ENCODE measurements at places on chromosomes 5 and 9. TPM values are rescaled to one million over a fixed set of nuclear protein-coding genes. Genes with fewer than 3 reads are reported as not detected.

GRCh38 chr5:172636279-172637050, 4.6 kb upstream of the NEURL1B start:
- peak; percentile 2 for DNase-seq

DNA sequence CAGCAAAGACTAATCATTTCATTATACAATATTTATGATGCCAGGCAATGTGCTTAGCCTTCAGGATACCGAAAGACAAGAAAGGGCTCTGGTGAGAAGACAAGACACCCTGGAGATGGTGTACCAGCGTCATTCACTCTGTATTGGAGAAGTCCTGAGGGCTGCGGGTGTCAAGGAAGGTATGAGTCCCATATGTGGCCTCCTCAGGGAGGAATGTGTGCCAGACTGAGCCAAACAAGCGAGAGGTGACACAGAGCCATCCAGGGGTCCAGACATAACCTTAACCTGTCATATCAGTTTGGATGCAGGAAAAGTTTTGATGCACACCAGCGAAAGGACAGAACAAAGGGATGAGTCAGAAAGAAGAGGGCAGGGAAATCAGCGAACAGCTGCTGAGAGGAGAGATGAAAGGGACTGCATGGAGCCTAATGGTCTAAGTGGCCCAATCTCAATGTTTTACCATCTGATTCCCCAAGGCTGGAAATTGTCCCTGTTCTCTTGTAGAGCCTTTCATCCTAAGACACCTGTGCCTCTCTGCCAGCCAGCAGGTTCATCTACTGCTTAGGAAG, 38.9 kb downstream of the ADRA1B start:
- no peak for DNase-seq

- DNase-seq, result no peak
Observed at GRCh38 chr5:179599973-179600372, 23.5 kb downstream of the HNRNPH1 start.

- DNase-seq, result no peak
Observed at GRCh38 chr9:80465556-80465955, 893.8 kb downstream of the TLE4 start.

GRCh38 chr5:174078416-174078815, 32.9 kb downstream of the NSG2 start:
- no peak for DNase-seq

DNA sequence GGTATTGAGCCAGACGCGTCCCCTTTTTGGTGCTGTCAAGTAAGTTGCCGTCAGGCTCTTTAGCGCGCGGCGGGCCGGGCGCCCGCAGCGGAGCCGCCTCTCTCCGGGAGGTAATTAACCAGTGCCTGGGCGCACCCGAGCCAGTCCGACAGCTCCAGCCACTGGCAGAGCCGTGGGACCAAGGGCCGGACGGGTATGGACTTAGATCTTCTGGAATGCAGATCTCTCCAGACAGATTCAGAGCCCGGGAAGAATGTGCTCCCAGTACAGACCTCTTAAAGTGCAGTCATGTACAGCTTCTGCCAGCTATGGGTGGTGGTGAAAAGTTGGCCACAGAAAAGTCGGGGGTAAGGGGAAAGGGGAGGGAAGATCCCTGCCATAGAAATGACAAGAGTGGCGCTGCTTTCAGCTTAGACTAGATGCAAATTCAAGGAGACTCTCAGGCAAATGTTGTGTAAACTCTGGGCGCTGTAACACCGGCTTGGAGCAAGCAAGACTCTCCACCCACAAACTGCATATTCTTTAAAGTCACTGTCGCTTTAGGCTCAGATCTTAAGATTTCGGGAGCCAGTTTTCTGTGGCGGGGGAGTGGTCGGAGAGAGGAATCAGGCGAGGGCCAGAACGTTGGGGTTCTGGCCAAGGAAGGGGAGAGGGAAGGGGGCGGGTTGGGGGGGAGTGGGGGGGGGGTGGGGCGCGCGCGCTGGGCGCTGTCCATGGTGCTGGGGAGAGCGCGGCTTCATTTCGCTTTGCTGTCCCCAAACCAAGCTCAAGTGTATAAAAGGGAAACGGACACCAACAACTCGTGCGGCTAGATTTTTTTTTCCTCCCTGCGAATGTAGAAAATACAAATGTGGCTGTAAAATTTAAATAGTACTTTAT, 29.2 kb downstream of the NR2F1 start:
- no peak for DNase-seq

DNA sequence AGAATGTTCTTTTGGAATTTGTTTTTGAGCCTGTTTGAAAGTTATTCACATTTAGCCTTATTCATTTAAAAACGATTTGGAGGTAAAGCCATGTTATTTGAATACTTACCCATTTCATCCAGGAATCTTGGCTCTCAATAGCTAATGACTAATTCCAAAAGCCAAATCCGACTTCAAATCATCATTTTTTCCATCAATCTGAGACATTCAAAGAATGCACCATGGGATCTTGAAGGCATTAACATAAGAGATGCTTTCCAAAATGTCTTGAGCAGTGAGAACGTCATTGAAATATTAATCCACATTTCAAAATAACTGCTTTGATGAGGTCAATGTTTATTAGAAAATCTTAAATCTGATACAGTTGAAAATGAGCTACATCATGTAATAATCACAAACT, 617.0 kb upstream of the RORB start:
- DNase-seq, result no peak

- DNase-seq, result no peak
Observed at GRCh38 chr5:10502130-10502529, 60.5 kb downstream of the ROPN1L start.

- DNase-seq, result no peak
Observed at GRCh38 chr5:14580398-14581034, 1.1 kb upstream of the OTULINL start.

GRCh38 chr9:131892902-131893500, 153.1 kb upstream of the RAPGEF1 start:
- no peak for DNase-seq

- DNase-seq, result no peak
Observed at GRCh38 chr5:56465769-56466135, 232.6 kb upstream of the ANKRD55 start.

DNA sequence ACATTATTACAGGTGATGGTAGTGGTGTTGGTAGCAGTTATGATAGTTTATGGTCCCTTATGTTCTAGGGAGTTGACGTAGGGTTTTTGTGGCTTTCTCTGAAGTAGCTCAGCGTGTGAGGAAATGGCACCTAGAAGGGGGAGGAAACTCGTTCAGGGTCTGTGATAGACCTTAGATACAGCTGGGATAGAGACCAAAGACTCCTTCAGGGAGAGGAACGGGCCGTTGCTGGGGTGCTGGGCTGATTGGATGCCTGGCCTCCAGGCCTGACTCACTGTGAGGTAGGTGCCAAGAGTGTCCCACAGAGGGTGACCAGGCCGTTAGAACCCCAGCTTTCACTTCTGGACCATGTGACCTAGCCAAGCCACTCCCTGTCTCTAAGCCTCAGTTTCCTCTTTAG, 96.6 kb downstream of the DAB2IP start:
- DNase-seq, result no peak

DNA sequence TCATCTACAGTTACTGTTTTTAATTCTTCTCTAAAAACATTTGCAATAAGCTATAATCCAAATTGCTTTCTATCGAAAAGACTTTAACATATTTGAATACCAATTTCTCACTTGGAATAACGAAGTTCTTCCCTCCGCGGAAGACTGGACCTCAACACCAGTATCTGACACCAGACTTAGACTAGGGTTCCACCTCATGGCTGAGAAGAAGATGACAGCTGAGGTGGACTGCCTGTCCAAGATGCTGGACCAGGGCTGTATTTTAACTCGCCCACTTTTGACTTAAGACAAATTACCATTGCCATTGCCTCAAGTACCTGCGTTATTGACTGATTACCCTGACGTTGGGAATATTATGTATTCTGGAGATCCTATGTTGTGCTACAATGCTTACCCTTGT, 34.1 kb downstream of the ZMAT2 start:
- no peak for DNase-seq

DNA sequence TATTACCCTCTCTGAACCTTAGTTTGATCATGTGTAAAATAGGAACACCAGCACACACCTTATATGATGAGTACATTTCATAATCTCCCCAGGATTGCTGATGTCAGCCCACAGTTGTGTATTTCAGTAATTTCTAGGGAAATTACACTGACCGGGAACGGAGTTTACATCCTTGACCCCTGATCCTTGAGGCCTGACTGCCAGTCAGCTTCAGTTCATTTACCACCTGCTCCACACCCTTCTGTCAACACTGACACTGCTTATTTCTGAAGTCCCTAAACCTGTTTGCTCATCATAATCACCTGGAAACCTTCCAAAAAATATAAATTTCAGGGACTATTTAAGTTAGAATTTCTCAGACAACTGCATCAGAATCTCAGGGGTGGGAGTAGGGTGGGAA, 55.3 kb downstream of the ZNF622 start:
- DNase-seq, result no peak

- DNase-seq, result no peak
Observed at GRCh38 chr9:1882711-1883403, 132.3 kb upstream of the SMARCA2 start.

DNA sequence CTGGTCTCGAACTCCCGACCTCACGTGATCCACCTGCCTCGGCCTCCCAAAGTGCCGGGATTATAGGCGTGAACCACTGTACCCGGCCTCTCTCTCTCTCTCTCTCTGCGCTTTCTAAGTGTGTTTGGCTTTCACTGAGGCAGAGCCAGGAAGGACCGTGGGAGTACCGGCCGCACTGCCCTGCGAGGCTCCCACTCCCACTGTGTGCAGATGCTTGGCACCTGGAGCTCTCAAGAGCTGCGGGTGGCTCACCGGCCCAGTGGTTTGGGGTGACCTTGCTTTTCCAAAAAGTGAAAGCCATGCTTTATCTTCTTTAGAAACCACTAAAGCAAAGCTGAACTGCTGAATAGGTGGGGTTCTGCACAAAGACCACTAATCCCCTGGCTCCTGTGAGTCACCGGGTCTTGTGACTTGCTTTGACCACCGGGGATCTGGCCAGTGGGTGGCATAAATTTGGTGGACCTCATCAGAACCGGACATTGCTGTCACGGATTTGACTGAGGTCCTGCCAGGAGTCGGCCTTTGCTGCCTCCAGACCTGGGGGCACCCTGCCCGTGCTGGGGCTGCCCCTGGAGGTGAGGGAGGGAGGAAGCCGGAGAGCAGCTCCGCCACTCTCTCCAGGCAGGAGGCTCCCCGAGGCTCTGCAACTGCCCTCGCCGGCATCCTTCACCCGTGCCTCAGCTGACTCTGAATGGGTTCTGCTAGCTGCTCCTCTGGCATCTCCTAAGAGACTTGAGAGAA, 228.9 kb downstream of the FANCC start:
- DNase-seq, result no peak

- no peak for DNase-seq
Observed at GRCh38 chr9:137150617-137151457, 11.9 kb downstream of the GRIN1 start.

- no peak for DNase-seq
Observed at GRCh38 chr5:103264508-103264907, 5.9 kb downstream of the MACIR start.

GRCh38 chr5:77308154-77308960, 97.9 kb downstream of the PDE8B start:
- DNase-seq, result no peak

GRCh38 chr9:135804581-135805421, 102.5 kb downstream of the CAMSAP1 start:
- no peak for DNase-seq

GRCh38 chr9:75389101-75389500, 300.8 kb downstream of the OSTF1 start:
- DNase-seq, result no peak

DNA sequence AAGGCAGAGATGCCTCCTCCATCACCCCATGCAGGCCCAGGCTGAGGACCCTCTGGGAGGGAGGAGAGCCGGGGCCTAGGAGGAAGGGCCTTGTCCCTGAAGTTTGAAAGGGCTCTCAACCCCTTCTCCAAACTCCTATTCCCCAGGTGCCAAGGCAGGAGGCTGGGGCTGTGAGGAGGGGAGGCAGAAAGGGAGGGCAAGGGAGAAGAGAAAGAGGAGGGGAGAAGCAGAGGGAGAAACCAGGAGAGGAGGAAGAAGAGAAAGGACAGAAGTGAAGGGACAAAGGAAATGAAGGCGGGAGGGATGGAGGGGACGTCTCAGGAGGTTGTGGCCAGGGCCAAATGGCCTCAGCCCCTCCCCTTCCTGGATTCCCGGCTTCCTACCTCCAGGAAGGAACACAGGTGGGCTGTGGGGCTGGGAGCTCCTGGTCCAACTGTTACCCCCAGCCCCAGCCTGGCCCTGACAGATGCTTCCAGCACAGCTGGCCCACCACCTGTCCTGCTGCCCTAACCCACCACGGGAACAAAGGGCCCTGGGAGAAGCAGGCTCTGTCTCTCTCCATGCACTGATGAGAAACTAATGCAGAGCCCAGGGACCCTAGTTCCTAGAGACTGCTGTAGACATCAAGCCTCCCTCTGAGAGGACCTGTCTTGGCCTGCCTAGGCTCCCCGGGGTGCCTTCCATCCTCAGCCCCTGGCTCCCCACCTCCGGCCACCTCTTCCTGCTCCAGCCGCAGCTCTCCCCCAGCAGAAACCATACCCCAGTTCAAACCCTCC, 3.5 kb downstream of the DBN1 start:
- DNase-seq, result no peak

GRCh38 chr9:109795613-109796012, 15.6 kb downstream of the PALM2AKAP2 start:
- no peak for DNase-seq

GRCh38 chr5:172353846-172354245, 70.3 kb upstream of the UBTD2 start:
- DNase-seq, result no peak

GRCh38 chr9:121609822-121610637, 41.4 kb upstream of the DAB2IP start:
- DNase-seq, result peak; percentile 74

DNA sequence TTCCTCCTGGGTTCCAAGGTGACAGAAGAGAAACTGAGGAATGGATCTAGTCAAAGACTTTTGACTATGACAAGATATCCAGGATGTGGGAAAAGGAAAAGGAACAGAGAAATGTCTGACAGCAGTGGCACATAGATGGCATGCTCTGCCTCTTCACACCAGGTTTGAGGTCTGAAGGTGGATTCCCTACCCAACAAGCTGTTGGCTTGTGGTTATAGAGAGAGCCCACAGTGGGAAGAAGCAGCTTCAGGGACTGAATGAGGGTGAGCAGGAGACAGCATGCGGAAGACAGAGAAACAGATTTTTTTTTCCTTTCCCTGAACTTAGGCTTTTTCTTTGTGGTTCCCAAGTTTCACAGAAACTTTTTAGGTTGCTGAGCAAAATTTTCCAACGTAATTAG, 20.6 kb downstream of the IFNW1 start:
- no peak for DNase-seq

GRCh38 chr5:64789457-64789856, 20.7 kb downstream of the CWC27 start:
- no peak for DNase-seq

- DNase-seq, result no peak
Observed at GRCh38 chr9:111965566-111966019, 69.0 kb downstream of the UGCG start.

Gene FAM81B
- not detected for total RNA-seq

Gene C9orf50
- total RNA-seq, result not detected

Gene SLC46A2
- 0.16 TPM for total RNA-seq

Gene ZNF300
- total RNA-seq, result 8.2 TPM

Gene LEAP2
- total RNA-seq, result 0.80 TPM

Gene GHR
- 25.6 TPM for total RNA-seq

Gene PKD2L2
- not detected for total RNA-seq

Gene SLC34A3
- not detected for total RNA-seq

Gene ARSK
- total RNA-seq, result 9.5 TPM

Gene CARTPT
- total RNA-seq, result not detected

Gene ADGRD2
- total RNA-seq, result 2.9 TPM

Gene WDR31
- 1.9 TPM for total RNA-seq

Gene MARCOL
- not detected for total RNA-seq

Gene KIF2A
- 57.4 TPM for total RNA-seq

Gene CKMT2
- 3.7 TPM for total RNA-seq

Gene PCDHGC3
- 41.6 TPM for total RNA-seq
